ENCODE measurements at places on chromosomes 5 and 9. TPM values are rescaled to one million over a fixed set of nuclear protein-coding genes. Genes with fewer than 3 reads are reported as not detected.

CDH18 gene
- 1.3 TPM for polyA plus RNA-seq

BNC2 gene
- polyA plus RNA-seq = 13.6 TPM

NEUROG1 gene
- not detected for polyA plus RNA-seq

NDOR1 gene
- polyA plus RNA-seq = 11.6 TPM

SEMA4D gene
- polyA plus RNA-seq = 25.8 TPM

ZNF346 gene
- polyA plus RNA-seq = 28.8 TPM

PCSK1 gene
- 0.83 TPM for polyA plus RNA-seq

CCDC192 gene
- polyA plus RNA-seq = 1.3 TPM

PLPP1 gene
- polyA plus RNA-seq = 84.2 TPM

ROR2 gene
- polyA plus RNA-seq = 30.2 TPM

- DNase-seq = peak; percentile 67
Measured at GRCh38 chr5:145681686-145682085, 153.5 kb downstream of the PRELID2 start.

GRCh38 chr5:5765066-5765850 is 342.8 kb downstream of the ICE1 start:
- DNase-seq = no peak

DNA sequence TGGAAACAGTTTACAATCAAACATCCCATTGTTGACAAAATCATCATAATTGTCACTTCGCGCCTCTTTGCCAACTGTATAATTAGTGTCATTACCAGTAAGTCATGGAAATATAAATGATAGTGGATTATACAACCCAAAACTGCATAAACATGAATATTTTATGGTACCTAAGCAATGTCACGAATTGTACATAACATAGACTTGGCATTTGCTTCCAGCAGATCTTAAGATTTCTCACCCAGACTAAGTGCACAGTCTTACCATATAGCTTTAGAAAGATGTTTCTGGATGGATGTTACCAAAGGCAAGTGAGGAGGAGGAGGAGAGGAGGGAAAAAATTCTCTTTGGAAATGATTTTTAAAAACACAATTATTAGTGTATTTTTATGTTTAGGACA is 113.4 kb upstream of the TAS2R1 start:
- DNase-seq = no peak

GRCh38 chr5:137833463-137833862 is 34.2 kb upstream of the MYOT start:
- no peak for DNase-seq

DNA sequence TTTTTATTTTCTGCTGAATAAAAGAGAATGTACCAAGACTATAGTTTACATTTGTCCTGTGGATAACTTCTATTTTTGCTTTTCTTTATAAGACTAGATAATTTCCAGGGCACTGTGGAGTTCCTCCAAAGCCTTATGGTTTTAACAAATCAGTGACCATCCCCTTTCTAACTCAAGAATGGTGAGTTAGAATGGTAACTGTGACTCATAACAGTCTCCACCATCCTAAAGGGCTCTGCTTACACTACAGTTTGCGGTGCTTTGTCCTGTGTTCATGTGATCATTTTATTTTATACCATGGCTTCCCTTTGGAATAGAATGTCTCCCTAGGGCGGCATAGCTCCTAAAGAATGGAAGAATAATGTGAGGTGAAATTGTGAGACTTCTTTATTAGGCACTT is 30.2 kb downstream of the WDR36 start:
- no peak for DNase-seq

GRCh38 chr9:111231801-111232580 is 98.0 kb downstream of the OR2K2 start:
- no peak for DNase-seq

GRCh38 chr9:130461218-130461630 is 16.5 kb downstream of the ASS1 start:
- DNase-seq = peak; percentile 63

DNA sequence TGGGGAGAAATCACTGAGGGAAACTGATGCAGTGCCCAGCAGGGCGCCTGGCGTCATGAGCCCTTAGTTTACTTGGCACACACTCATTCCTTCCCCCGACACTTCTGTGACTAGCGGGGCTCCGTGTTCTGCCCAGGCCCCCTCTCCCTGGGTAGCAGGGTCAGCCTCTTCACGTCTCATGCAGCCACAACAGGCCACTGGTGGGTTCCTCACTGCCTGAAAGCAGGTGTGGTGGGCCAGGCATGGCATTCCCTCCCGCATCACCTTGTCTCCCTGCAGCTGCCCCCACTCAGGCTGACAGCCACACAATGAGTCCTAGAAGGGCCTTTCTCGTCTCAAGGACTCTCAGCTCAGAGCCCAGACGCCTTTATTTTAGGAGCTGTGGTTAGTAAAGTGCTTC is 51.1 kb upstream of the CPLX2 start:
- no peak for DNase-seq

GRCh38 chr9:16171911-16172310 is 619.1 kb downstream of the CCDC171 start:
- no peak for DNase-seq

DNA sequence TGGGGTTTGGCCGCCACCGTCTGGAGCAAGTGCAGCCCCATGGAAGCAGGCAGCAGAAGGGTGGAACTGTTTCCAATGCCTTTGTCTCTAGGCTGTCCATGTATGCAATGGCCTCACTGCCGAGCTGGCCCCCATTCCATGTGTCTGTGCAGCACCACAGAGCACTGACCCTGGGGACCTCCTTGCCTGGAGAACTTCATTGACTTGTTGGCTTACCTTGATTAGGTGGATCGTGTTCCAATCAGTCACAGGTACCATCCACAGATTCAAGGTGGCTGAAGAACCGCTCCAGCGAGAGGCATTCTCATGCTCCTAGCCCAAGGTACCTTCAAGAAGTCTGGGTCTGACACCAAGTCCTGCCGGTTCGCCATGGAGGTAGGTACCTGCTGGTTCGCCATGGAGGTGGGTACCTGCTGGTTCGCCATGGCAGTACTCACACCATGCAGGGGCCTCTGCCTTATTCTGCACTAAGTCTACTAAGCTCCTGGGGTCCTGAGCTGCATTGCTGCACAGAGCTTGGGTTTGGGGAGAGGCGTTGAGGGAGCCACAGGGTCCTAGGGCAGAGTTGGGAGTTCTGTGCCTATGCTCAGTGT is 358.3 kb upstream of the IRX1 start:
- DNase-seq = no peak
